Activated CD8-positive, alpha-beta memory T cell treated with anti-CD3 and anti-CD28 coated beads for 4 hours (primary cell): ENCODE measurements at places on chromosomes 2 and 18.

DNA sequence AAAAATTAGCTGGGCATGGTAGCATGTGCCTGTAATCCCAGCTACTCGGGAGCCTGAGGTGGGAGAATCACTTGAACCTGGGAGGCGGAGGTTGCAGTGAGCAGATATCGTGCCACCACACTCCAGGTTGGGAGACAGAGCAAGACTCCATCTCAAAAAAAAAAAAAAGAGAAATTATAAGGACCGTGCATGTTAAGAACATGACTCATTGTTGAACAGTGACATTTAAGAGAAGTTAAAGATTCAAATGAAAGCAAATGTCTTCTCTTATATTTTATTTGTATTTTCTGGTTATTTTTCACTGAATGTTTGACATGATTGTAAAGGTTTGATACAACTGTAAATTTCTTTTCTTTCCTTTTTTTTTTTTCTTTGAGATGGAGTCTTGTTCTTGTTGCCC is 69.6 kb downstream of the APLF start:
- DNase-seq, result no peak

DNA sequence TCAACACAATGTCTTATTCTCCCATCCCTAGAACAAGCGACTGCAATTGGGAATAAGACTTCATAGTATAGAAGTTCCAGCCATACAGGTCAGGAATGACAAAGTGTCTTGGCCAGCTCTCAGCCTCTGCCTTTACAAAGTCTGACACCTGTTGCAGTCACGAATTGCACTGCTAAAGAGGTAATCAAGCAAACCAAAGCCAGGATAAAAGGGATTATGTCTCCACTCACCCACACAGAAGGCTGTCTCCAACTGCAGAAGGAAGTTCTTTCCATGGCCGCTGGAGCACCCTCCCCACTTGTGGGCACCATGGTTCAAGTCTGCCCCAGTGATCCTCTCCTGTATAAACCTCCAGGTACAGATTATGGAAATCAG is 114.8 kb upstream of the PKDCC start:
- no peak for DNase-seq

GRCh38 chr2:8819194-8819593 is 18.2 kb downstream of the KIDINS220 start:
- DNase-seq, result no peak

- no peak for DNase-seq
Observed at GRCh38 chr18:56257205-56257604, 381.2 kb downstream of the TXNL1 start.

DNA sequence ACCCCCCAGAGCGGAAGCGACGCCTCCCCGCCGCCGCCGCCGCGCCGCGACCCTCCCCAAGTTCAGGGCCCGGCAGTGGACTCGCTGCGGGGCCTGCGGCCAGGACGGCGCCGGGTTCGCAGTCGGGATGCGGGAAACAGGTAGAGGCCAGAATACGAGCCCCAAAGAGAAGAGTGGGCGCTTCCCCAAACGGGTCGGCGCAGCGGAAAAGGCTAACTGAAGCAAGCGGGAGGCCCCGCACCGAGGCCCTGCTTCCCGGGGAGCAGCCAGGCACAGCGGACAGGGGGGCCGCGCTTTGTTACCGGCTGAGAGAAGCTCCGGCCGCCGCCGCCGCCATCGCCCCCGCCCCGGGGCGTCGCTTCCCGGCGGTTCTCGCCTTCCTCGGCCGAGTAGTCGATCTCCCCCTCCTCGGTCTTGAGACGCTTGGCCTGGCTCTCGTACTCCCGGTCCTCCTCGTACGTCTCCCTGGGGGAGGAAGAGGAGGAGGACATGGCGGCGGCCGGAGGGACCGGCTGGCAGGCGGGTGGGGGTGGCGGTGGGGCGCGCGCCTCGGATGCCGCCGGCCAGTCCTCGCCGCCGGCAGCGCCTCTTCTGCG is 494 bp downstream of the HNRNPLL start:
- DNase-seq, result no peak

DNA sequence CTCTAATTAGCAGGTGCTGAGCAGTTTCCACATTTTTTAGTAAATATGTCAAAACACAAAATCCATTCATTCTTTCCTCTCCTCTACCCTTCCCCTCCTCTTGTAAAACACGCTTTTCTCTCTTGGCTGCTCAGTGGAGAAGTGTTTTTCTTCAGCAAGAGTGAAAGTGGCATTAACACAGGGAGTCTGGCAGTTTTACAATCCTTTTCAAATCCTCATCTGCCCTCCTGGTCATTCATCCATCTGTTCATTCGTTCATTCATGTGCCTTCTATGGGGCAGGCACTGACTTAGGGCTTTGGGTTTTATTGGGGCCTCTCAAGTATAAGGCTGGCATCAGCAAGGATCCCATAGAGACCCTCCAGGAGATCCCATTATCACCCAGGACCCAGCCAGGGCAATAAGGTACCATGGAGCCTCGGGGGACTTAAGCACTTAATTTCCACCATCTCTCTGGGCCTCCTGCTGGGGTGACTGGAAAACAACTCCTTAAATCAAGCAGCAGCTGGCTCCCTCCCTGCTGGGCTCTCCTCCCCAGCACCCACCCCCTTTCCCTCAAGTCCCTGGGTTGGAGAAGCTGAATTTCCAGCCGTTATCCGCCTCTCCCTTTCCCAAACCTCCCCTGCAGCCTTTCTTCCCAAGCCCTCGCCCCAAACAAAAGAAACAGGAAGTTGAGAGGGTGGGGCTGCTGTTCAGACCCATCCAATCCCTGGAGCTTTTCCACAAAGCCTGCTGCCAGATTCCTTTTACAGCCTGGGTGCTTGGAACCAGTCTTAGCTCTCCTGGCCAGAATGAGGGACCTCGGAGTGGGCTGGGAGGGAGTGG is 32.6 kb downstream of the MARCHF4 start:
- no peak for DNase-seq

DNA sequence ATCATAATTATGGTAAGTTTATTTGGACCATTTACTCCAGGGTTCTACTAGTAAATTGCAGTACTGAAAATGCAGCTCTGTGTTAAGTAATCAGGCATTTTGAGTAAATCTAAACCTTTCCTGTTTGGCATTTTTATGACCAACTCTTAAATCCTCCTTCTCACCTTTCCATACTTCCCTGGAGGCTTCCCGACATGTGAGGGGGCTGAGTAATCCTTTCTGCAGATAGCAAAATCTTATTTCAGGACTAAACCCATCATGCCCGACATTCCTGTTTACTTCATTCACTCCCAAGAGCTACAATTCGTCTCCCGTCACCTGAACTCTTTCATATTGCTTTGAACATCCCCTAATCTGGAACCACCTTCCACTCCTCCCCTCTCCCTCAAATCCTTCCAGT is 296.6 kb downstream of the IKZF2 start:
- DNase-seq, result no peak

DNA sequence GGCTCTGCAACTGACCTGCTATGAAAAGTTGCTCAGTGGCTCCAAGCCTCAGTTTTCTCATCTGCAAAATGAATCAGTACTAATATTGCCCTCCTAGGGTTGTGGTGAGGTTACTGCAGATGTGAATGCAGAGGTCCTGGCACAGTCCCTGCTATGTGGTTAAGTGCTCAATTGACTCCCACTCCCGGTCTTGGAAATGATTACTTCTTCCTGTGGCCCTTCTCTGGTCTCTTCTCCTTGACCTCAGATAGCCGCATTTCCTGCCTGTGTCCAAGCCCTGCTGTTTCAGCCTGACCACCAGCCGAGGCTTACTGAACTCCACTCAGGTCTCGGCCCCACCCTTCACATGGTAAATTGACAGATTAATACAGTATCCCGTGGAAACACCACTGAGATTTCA is 26.3 kb downstream of the CNGA3 start:
- no peak for DNase-seq

DNA sequence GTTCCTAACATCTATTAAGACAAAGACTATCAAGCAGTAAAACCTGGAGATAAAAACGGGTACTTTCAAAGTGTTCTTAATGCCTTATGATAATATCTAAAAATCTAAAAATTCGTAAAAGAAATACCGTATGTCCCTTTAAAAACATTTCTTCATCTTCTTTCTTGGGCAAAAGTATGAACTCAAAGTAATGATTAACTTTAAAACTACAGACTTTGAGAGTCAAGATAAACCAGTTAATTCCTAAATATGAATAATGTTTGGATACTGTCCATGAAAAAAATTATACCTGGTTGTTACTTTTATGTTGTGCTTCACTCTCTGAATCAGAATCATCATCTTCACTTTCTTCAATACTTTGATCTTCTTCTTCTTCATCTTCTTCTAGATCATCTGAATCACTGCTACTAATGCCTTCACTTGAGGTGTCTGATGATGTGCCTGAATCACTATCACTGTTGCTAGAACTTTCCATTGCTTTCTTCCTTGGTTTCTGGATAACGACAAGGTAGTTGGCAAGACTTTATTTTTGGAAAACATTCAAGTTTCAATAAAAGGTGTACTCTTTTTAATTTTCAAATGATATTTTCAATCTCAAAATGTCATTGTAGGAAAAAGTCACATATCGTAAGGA is 152.3 kb upstream of the WDSUB1 start:
- DNase-seq, result no peak

DNA sequence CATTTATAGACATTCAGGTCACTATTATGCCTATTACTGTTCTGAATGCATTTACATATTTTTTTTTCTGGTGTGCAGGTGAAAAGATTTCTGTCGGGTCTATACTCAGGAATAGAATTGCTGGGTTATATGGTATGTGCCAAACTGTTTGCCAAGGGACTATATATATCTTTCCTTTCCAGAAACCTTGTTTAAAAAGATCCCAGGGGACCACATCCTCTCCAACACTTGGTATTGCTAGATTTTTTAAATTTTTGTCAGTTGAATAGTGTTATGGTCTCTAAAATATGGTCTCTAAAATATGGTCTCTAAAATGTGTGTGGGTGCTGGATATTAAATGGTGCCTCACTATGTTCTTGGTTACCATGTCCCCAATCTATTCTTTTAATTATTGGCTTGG is 131.3 kb downstream of the INSIG2 start:
- no peak for DNase-seq

GRCh38 chr18:45282101-45282812 is 333.0 kb upstream of the SLC14A2 start:
- DNase-seq, result no peak

DNA sequence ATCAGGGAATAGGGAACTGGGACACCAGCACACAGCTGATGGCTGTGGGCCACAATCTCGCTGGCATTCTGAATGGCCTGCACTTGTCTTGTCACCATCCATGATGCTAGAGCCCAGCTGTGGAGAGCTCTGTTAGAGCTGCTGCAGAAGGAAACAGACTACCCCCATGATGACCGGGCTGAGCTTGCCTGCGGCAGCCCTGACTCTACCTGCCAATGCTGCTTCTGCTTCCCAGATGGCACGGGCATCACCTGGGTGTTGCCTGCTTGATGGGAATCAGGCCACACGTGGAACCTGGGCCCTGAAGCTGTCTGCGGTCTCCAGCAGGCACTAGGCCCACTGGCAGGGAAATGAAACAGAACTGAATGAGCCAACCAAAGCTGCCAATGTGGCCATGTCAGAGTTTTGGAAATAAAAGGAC is 11.2 kb upstream of the DAW1 start:
- no peak for DNase-seq

- no peak for DNase-seq
Observed at GRCh38 chr2:216084547-216084946, 2.8 kb downstream of the TMEM169 start.

DNA sequence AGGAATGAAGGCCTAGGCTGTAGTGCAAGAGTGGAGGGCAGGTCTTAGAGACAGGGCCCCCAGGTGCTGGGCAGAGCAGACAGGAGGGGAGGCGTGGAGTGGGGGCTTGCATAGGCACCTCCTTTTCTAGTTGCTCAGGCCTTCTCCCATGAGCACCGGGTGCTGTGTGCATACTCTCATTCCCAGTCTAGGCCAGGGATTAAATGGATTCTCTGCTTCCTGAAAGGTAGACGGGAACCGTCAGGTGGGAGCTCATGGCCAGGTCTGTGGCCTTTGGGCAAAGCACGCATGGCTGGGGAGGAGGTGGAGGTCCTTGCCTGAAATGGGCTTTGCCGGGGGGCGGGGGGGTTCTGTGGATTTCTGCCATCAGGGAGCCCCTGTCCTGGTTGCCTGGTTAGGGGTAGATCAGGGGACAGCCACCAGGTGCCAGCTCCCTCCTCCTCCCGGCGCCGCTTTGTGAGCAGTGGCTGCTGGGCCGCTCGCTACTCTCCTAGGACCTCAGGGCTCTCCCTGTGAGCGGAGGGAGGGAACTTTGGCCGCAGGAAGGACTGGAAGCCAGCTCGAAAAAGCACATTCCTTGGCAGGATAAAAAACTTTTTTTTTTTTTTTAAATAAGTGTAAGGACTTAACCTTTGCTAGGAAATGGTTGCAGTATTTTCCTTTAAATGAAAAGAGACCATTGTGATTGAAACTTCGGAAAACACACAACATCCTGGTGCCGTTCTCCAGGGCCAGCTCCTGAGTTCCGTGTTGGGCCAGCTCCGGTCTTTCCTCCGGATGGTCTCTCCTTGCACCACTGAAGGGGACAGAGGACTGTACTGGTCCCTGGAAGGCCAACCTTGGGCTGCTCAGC is 82.8 kb upstream of the HAAO start:
- DNase-seq, result no peak

GRCh38 chr2:168611091-168611490 is 155.0 kb downstream of the CERS6 start:
- no peak for DNase-seq

DNA sequence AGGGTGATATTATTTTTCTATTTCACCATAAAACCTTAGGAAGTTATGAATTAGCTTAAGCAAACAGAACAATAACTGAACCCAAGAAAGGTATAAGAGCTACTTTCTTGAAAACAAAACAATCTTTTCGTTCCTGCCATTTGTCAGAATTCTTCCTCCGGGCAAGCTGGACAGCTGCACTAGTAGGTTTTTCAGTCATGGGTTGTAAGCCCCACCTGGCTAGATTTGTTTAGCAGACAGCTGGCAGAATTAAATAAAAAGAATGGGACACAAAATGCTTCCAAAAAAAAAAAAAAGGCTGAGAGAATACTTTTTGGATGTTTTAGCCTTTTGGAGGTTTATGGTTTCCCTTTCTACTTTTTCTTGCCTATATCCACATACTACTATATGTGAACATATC is 694.1 kb downstream of the ARHGAP15 start:
- DNase-seq, result no peak

DNA sequence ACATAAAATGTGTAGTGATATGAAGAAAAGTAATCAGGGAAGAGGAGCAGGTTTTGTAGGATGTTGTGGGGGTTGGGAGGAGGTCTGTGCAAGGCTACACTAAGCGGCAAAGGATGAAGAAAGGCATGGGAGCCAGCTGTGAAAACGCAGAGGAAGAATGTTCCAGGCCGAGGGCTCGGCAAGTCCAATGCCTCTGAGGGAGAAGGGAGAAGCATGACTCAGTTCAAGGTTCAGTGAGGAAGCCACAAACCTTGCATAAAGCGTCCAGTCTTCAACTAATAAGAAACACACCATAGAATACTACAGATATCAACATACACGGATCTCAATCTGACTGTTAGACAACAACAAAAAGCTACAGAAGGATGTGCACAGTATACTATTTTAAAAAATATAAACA is 16.2 kb downstream of the EPB41L3 start:
- no peak for DNase-seq

- no peak for DNase-seq
Observed at GRCh38 chr2:127567351-127567854, 31.9 kb downstream of the MYO7B start.
